ENCODE measurements at places on chromosomes 13 and 19. TPM values are rescaled to one million over a fixed set of nuclear protein-coding genes. Genes with fewer than 3 reads are reported as not detected.
A peak's percentile ranks its signal among the peaks of the same experiment; 100 is the strongest.

The OVOL3 gene
- total RNA-seq: not detected

DNA sequence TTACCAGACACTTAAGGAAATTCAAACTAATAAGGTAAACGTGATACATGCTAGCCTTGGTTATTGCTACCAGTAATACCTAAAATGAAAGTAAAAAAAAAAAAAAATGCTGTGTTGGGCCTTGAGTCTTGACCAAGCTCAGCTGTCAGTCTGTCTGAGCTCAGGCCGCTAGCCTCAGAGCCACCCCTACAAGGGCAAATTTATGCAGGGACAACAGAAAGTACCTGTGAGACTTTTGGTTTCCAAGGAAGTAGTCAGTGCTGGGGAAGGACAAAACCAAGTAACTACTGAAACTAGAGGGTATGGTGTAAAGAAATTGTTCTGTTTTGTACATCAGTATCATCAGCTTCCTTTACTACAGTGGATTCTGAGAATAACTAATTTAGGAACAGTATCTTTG is 134.3 kb upstream of the SLITRK5 start:
- DNase-seq: no peak

The LHFPL6 gene
- total RNA-seq: 12.1 TPM

The VSTM1 gene
- not detected for total RNA-seq

DNA sequence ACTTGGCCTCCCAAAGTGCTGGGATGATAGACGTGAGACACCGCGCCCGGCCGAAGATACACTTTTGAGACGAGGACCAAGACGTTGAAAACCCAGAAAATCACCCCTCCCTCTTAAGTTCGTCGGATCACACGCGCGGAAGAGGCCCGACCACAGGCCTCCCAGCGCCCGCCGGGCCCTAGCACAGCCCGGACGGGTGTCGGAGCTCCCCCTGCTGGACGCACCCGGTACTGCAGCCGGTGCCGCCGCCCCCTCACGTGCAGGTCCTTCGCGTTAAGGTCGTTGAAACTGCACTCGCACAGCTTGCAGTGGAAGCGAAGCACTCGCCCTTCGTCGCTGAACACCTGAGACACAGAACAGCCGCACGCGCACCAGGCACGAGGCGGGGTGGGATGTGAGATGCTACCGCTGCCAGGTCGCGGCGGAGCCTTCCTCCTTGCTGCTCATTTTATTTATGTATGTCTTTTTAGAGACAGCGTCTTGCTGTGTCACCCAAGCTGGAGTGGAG is 35.7 kb upstream of the MATK start:
- peak; percentile 51 for DNase-seq

The ERVV-1 gene
- total RNA-seq: not detected

- no peak for DNase-seq
These were observed 671 bp upstream of the SLC46A3 start for GRCh38 chr13:28719227-28720055.
